ENCODE measurements at places on chromosomes 5 and 9.
A peak's percentile ranks its signal among the peaks of the same experiment; 100 is the strongest.

DNA sequence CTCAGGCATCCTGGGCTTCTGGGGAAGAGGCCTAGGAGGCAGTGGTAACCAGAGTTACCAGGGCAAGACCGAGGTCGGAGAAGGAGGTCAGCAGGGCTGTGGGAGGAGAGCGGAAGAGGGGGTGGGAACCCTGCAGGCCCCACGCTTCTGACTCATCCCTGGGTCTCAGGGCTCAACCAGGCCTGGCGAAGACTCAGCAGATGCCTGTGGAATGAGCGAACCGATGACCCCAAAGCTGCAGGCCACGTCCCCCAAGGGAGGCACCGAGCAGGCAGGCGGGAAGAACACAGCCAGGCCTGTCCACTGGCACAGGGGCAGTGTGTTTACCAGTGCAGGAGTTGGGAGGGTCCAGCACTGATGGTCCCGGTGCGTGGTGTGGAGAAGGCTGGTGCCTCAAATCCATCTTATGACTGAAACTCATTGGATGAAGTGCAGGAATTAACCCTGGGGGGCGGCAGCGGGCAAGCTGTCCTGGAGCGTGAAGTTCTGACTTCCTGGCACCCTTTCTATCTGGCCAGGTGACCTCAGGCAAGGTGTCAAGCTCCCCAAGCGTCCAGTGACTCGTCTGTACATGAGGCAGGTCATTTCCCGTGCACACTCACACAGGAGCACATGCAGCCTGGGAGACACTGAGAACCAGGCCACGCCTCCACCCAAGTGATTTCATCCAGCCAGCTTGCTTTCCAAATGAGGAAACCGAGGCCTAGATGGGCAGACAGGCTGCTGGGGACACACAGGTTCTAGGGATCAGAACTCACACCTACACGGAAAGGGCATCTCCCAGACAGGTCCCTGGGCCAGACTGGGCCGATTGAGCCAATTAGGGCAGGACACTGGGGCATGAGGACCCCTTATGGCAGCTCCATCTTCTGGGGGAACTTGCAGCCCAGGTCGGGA, 69.1 kb downstream of the ADAMTS2 start:
- peak; percentile 46 for DNase-seq

GRCh38 chr5:154107756-154108155, 69.0 kb downstream of the MFAP3 start:
- DNase-seq, result no peak

DNA sequence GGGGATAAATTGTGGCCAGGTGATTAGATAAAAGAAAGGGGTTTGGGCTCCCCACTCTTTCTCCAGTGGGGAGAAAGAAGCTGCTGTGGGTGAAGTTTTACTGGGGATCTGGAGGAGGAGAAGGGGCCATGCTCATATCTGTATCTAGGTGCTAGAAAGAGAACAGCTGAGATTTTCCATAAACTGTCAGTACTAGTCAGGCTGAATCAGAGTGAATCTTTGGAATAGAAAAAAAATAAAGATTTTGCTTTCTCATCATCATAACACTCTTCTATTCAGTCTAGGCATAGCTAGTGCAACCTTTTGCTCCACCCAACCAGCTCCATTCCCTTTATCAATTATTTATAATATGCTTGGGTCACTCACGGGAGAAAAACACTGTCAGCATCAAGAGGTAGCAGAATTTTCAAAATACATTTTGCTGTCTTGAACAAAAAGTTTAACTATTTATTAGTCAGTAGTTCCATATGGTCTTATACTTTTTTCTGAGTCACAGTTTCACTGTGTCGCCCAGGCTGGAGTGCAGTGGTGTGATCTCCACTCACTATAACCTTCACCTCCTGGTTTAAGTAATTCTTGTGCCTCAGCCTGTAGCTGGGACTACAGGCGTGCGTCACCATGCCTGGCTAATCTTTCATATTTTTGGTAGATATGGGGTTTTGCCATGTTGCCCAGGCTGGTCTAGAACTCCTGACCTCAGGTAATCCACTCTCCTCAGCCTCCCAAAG, 21.3 kb upstream of the ERMP1 start:
- DNase-seq, result no peak

DNA sequence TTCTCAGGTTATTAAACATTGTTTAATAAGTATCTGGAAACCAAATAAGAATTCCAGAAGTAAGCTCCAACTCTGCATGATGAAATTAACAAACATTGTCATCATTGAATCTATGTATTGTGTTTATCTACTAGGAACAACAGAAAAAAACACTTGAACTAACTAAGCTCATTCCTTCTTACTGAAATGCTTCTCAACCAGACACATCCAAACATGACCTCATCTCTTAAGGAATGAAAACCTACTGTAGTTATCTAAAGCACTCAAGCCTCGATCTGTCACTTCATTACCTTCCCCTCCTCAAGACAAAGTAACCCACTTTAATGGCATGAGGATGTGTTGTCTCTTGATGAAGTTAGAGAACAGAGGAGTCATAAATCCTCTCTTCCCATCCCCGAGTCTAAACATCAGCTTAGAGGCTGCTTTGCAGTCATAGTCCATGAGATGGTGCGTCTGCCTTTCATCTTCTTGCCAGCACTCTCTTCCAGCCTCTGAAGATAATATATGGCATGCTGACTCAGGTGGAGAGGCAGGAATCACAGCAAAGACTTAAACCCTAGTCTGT, 86.5 kb downstream of the CEMIP2 start:
- DNase-seq, result no peak

Data from mucosa of gallbladder (tissue), 1 donor.